Activated CD8-positive, alpha-beta memory T cell treated with anti-CD3 and anti-CD28 coated beads, Interleukin-2, amount 10 ng/mL, durations not matched to agents 7 days and 5 days (primary cell): ENCODE measurements at places on chromosomes 6 and 20. TPM values are rescaled to one million over a fixed set of nuclear protein-coding genes. Genes with fewer than 3 reads are reported as not detected.

GRCh38 chr20:46406200-46406985 lies at the start of gene ELMO2:
Gene ELMO2 (minus strand): TSS chr20:46406615. CDS start chr20:46394482, 12,133 bp downstream.
- DNase-seq = peak; percentile 98

- DNase-seq = no peak
Measured at GRCh38 chr6:53556986-53557715, 12.2 kb upstream of the GCLC start.

DNA sequence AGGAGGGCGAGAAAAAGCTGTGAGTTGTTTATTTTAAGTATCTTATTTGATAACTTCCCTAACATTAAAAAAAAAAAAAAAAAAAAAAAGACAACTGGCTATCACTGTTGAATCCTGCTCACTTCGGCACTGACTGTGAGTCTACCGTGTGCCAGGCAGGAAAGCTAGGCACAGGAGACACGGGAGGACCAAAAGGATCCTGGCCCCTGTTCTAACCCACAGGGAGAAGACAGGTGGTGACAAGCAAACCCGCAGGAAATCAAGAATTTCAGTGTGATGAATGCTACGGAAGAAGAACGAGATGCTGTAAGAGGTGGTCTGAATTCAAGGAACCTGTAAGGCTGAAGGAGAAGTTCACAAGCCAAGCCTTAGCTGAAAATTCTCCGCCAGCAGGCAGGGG lies 94.7 kb upstream of the NFATC2 start:
- no peak for DNase-seq

UNC5CL gene
- 1.3 TPM for total RNA-seq

PRSS35 gene
- not detected for total RNA-seq

- DNase-seq = peak; percentile 51
Measured at GRCh38 chr6:135181333-135182070, 394 bp downstream of the MYB start.

DNA sequence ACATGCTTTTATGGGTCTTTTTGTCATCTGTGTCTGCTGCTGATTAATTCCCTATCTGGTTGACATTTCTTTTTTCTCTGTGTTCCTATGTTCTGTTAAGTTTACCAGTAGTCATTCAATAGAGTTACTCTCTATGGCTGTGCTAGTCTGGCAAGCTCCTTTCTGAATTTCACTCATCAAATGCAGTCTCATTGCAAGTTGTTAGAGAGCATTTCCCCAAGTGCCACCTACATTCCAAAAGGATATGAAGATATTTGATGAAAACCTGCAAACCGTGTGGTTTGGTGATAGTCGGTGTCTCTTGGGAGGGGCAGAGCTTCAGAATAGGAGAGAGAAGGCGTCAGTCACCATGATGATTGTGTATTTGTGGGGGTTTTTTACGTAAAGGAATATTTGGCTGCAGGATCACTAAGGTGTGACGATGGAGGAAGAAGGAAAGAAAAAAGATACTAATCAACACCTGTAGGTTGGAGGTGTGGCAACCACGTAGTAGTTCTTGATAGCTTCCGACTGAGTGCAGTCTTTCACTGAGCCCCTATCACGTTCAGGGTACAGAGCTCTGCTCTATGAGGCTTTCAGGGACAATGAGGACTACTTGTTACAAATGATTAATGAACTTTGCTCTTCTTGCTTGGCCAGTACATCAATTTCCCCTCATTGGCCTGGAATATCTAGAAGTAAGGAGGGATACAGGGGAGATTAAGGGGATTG lies 73.1 kb upstream of the TNFAIP3 start:
- DNase-seq = no peak

DNA sequence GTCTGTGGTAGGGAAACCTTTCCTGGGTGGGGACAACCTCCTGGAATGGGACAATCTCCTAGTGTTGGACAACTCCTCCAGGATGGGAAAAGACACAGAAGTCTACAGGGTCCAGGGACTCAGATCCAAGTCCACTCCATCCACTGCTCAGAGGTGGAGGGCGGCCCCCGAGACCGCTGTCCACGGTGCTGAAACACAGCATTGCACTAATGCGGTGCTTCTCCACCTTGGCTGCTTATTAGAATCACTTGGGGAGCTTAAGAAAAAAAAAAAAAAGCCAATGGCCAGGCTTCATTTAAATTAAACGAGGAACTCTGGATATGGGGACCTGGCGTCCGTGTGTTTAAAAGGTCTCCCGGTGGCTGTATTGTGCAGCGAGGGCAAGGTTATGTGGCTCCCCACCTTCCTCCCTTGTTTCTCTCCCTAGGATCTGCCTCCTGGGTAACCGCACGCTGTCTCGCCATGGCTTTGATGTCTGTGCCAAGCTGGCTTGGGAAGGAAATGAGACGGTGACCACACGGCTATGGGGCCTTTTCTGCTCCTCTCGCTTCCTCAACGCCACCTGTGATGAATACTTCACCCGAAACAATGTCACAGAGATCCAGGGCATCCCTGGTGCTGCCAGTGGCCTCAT lies 12.0 kb downstream of the SLC12A5 start:
- DNase-seq = peak; percentile 66

PTK6 gene
- 0.21 TPM for total RNA-seq

SHLD1 gene
- 9.1 TPM for total RNA-seq

- DNase-seq = no peak
Measured at GRCh38 chr6:91497770-91498169, 910.9 kb upstream of the MAP3K7 start.

DNA sequence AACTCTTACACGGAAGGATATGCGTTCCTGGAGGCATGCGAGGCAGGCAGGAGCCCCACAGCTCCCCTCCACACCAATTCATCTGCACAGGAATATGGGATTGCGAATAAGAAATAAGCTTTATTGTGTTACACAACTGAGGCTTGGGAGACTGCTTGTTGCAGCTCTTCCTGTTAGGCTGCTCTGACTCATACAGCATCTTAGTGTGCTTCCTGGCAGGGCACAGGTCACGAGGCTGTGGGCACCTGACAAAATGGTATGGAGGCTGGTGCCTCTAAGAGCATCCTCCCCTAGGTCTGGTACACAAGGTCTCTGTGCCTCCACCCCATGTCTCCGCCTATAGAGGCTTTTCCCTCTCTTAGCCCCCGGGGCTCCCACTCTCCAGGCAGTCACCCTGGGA lies 6.8 kb downstream of the SLC22A3 start:
- peak; percentile 50 for DNase-seq

DNA sequence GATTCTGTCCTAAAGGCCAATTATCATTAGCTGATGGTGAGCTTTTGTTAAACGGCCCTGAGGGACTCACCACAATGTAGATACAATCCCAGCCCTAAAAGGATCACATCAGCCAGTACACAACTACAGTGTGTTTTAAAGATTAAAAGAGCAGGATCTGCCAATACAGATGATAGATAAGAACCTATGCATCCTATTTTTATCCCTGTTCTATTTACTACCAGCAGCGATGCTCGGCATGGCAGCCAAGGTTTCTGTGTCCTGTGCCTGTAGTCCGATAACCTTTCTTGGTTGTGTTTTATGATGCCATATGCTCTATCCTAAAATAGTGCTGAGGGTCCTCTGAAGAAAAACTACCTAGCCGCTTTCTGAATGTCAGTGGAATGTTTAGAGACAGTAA lies 289.4 kb downstream of the PHACTR1 start:
- DNase-seq = no peak

DNA sequence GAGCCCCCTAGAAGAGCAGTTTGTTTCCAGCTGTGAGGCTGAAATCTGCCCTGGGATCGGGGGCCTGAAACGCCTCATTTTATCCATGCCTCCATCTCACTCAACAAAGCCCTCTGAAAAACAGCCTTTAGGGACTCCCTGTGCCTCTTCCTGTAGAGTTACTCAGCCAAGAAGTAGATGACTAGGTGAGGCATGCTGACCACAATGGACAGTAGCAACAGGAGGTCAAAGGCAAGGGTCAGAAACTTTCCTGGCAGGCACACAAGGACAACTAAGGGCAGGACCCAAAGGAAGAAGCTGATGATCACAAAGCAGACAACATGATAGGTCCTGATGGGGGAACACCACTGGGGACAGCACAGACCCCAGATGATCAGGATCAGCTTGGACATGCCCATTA lies 12.8 kb downstream of the MAS1L start:
- no peak for DNase-seq

LST1 gene
- total RNA-seq = 71.6 TPM

GRCh38 chr6:20569000-20569610 lies 34.8 kb downstream of the CDKAL1 start:
- no peak for DNase-seq

DNA sequence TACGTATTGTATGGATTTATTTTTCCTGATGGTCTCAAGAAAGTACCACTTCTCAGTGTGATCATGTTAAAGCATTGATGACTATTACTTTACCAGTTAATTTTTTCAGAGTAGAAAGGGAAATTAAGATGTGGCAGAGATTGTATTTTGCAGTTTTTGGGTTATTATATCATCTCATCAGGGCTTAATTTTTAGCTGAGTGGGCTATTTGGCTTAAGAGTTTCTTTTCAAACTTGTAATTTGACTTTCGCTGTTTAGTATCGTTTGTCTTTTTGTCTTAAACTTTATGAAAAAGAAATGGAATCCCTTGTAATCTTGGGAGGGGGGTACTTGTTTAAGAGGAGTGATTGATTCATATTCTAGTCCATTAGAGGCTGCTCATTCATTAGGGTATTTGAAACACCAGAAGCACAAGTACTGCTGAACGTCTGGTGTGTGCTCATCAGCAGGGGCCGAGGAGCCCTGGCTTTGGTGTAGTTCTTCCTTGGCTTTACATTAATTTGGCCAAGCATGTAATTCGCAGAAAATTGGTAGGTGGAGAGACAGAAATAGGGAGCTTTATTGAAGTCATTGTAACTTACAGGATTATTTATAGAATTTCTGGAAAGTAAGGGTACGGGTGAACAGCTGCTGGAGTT lies 112.4 kb downstream of the TIAM2 start:
- peak; percentile 12 for DNase-seq

DNA sequence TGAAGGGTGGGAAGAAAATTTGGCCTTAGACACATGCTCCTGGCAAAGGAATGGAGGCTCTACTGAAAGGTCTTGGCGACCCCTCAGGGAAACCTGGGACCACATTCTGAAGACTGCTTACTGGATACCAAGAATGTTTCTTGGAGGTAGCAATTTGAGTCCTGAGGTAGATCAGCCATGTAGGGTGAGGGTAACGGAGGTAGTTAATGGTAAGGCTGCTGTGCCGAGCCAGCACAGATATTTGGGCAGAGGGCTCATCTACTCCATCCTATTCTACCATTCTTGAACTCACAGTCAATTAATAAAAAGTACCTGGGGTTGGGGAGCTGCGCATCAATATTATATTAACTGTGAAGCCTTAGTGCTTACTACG lies 401 bp upstream of the PHF3 start:
- peak; percentile 41 for DNase-seq

MYH7B gene
- total RNA-seq = 0.16 TPM

CHRNA4 gene
- total RNA-seq = not detected

- no peak for DNase-seq
Measured at GRCh38 chr6:53398247-53399026, 49.7 kb upstream of the ELOVL5 start.

- DNase-seq = no peak
Measured at GRCh38 chr20:51604851-51605250, 62.3 kb upstream of the NFATC2 start.

DNA sequence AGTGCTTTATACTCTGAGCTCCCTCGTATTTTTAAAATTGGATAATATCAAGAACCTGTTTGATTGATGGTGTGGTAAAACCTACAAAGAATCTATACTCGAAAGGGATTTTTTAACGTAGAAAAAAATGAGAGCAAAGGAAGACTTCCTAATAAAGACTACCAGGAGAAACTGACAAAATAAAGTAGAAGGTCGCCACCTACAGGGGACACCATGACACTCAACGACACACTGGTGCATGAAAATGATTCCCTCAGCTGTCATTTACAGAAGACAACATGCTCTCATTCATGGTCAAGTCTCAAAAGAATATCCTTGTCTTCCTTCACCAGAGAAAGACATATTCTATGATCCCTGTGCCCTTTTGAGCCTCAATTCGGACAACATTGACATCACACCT lies 10.1 kb upstream of the NHSL1 start:
- peak; percentile 67 for DNase-seq

DNA sequence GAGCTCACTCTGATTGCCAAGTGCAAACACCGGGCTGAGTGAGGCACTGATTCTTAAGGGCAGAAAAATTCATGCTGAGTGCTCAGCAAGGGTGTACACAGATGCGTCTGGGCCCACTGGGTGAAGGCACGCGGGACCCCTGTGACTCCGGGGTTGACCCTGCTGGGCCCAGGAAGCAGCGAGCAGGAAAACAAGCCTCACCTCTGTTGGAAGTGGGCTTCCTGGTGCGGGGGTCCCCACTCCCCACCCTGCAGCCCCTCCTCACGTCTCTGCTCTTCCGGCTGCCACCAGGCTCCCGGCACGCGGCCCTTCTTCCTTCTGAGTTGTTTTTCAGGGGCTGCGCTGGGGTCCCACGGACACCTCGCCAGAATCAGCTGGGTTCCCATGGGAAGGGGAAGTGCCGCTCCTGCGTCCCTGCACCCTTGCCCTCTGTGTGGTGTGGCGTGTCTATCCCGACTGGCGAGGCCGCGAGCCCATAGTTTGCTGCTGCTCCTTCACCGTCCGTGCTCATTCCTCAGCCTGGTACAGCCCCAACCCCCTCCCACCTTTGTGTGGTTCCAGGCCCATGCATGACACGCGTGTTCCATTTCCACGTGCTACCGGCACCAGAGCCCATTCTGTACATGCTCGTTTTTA lies 80.6 kb upstream of the BHLHE23 start:
- DNase-seq = peak; percentile 32

MMP24 gene
- total RNA-seq = not detected

ATP9A gene
- 2.4 TPM for total RNA-seq

GRCh38 chr6:119240257-119241110 lies 109.1 kb downstream of the MAN1A1 start:
- DNase-seq = no peak

DNA sequence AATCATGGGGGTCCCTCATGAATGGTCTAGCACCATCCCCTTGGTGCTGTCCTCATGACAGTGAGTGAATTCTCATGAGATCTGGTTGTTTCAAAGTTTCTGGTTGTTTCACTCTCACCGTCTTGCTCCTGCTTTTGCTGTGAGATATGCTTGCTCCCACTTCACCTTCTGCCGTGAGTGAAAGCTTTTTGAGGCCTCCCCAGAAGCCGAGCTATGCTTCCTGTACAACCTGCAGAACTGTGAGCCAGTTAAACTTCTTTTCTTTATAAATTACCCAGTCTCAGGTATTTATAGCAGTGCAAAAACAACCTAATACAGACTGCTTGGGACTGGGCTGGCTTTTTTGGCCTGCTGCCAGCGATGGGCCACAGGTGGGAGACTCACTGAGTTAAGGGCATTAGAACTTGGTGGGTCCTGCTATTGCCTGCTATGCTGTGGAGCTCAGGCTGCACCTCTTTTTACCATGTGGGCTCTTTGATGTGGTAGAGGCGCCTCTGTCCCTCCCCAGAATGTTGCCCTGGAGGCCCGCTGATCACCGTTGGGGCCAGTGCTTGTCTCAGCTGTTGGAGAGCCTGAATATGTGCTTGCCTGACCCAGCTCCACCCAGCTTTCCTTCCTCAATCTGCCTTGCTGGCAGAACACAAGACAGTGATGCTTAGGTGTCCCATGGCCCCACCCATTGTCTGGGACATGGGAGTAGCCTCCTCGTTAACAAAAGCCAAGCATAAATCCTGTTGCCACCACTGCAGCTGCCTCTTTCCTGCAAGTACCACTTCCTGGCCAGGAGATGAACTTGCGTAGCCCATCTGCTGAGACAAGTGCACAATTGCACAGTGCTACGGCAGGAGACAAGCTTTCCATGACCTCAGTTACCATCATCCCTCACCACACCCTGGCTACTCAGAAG lies 47.1 kb downstream of the IGF2R start:
- peak; percentile 88 for DNase-seq

ADGB gene
- not detected for total RNA-seq

ZBP1 gene
- 22.9 TPM for total RNA-seq
